ENCODE measurements at places on chromosomes 11 and 22.
A peak's percentile ranks its signal among the peaks of the same experiment; 100 is the strongest.

DNA sequence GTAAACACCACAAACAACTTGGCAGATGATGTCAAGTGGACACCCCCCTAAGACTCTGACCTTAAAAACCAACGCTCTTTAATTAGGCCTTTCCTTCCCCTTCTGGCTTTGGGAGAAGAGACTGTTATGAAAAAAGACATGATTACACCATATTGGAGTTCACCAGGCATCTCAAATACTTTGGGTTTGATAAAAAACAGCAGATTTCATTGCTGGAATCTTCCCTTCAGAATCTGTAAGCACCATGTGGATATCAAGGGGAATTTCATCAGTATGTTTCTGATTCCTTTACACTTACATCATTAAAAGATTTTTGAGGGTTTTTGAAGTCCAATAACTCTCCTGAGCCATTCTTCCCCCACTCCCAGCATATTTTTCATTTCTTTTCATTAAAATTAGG, 85.6 kb downstream of the KIRREL3 start:
- no peak for DNase-seq

DNA sequence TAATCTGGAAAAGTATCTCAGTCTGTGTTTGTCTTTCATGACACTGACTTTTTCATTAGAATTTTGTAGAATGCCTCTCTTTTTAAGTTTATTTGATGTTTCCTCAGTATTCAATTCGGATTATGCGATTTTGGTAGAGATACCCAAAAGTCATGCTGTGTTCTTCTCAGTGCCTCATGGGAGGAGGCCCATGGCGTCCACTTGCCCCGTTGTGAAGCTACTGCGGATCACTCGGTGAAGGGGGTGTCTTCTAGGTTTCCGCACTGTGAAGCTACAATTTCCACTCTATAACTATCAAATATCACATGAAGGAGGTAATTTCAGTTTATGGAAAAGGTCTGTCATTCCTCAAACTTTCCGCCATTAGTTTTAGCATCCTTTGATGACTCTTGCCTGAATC, 794.0 kb downstream of the TBC1D22A start:
- no peak for DNase-seq

DNA sequence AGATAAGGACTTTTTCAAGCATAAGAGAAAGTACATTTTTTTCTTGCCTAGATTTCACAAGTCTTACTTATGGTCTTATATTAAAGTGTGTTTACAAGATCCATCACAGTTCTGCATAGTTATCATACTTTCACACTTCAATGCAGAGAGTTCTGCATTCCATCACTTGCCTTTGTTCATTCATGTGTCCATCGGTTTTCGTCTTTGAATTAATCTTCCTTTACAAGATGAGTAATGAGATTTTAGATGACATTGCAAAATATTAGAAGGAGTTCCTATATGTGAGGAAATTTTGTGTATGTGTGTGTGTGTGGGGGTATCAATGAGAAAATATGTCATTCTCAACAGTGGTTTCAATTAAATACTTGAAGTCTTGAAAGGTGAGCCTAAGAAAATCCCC, 98.1 kb upstream of the GUCY1A2 start:
- no peak for DNase-seq

DNA sequence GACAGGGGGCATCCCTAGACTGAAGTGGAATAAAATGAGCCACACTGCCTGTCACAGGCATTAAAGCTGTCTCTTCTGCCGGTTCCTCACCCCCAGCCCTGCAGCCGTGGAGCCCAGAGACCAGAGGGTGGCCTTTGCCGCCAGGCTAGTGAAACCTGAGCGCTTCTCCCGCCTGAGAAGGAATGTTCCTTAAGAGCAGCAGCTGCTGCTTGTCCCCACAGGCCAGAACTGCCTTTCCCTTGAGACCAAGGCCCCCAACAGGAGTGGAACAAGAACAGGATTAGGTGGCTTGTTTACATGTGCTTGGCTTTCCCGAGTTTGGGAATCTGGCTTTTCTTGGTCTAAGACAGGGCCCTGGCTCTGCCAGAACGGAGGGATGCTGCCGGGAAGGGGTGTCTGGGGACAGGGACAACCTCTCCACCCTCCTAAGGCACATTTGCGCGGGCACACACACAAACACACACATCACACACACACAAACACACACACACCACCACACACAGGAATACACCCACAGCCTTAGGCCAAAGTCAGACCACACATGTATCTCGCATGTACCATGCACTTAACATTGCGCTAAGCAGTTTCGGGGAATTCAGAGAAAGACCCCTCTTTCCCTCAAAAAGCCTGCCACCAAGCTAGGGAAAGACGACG, 91.8 kb downstream of the FEZ1 start:
- no peak for DNase-seq

DNA sequence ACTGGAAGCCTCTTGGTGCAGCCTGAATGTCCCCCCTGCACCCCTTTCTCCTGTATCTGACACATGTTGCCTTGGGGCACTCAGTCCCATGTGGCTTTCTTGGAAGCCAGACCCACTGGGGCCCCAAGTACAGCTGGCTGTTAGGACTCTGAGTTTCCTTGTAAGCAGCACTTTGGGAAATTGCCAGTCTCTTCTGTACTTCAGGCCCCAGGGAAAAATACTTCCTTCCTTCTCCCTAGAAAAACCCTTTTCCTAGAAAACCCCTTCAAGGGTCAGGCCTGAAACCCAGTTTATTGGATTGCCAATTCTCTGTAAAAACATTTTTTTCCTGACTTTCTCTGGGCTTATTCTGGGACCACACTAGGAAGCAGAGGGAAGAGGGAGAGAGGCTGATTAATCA, 360.3 kb downstream of the TENM4 start:
- DNase-seq = no peak

GRCh38 chr11:11075515-11076171, 217.8 kb upstream of the ZBED5 start:
- DNase-seq = no peak

GRCh38 chr11:118533769-118534729, 3.1 kb downstream of the TMEM25 start:
- DNase-seq = peak; percentile 21

DNA sequence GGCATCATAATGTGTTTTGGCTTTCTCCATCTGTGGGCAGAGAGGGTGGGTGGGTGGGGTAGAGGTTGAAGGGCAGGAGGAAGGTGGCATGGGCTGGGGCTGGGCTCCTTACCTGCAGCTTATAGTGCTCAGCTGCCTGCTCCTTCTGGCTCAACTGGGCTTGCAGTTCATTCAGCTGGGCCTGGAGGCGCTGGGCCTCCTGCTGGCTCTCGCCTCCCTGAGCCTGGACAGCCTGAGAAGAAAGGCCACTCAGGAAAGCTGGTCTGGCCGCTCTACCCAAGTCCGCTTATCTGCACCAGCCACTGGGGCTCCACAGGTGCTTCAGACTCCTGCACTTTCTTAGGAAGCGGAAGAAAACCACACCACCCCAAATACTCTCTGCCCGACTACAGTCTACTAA, 10.4 kb downstream of the IL18BP start:
- DNase-seq = no peak

- no peak for DNase-seq
Measured at GRCh38 chr22:37186228-37186996, 1.6 kb downstream of the C1QTNF6 start.

GRCh38 chr22:17925431-17925841, 98.9 kb downstream of the MICAL3 start:
- DNase-seq = no peak

DNA sequence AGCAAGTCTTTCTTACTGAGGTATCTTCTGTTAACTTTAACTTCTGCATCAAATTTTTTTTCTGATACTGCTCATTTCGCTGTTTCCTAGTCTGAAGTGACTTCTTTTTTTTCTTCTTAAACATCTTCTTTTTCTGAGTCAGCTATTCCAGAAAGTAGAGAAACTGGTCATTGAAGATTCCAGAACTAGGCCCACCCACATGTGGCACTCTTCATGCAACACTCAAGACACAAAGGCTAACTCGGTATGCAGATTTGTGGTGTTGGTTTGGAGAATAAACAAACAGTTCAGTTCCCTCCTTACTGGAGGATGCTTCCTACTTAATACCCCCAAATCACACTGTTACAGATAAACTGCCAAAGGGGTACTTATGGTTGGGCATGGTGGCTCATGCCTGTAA, 25.2 kb upstream of the MTCH2 start:
- no peak for DNase-seq

GRCh38 chr11:128190312-128190711, 397.0 kb downstream of the ETS1 start:
- no peak for DNase-seq
